ENCODE measurements at places on chromosomes 12 and 14.

- no peak for DNase-seq
These were observed 97.7 kb downstream of the ETV6 start for GRCh38 chr12:11746940-11747716.

DNA sequence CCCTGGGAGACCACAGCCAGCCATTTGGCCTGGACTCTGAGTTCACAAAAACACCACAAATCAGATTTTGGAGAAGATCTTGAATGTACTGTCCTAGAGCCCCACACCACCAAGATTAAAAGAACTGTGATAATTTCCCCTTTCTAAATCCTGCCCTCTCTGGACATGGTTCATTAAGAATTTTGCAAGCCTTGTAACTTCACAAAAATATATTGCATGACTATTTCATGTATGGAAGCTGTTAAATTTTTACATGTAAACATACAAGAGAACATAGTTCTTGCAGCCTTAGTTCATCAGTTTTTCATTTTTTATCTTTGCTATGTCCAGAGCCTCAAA, 97.0 kb downstream of the SCARB1 start:
- no peak for DNase-seq

- DNase-seq = no peak
These were observed 207.9 kb upstream of the BCL2L14 start for GRCh38 chr12:11862798-11863197.

GRCh38 chr12:121966959-121967358, 48.6 kb downstream of the CFAP251 start:
- no peak for DNase-seq

DNA sequence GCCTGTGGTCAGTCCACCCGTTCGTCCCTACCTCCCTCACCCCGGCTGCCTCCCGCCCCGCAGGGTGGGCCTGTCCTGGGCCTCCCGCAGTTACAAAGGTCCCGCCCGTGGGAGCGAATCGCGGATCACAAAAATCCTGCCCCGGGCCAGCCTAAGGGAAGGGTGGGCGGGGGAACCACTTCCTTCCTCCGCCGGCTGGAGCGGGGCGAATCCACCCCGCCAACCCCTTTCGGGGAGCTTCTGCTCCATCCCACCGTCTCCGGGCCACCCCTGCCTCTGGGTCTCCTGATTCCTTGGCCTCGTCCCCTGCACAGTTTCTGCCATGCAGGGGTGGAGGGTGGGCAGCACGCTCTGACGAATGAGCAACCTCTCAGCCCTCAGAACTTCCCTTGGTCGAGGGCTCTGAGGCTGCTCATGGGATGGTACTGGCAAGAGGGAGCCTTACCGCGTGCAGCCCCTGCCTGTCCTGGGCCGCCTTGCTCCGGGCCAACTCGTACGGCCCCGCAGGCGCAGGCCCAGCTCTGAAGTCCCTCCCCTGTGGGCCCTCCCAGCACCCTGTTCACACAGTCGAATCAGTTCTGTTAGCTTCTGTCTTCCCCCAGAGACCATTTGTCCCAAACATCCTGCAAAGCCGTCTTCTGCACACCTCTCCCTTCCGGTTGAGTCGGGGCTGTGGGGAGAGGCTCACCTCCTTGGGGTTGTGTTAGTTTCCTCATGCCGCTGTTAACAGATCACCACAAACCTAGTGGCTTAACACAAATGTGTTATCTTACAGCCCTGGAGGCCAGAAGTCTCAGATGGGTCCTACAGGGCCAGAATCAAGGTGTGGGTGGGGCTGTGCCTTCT, 589 bp upstream of the HVCN1 start:
- DNase-seq = peak; percentile 47

- no peak for DNase-seq
These were observed 131.4 kb downstream of the BBS10 start for GRCh38 chr12:76216585-76217472.

Measured in activated T-cell treated with anti-CD3 and anti-CD28 coated beads for 48 hours (primary cell).